ENCODE measurements at places on chromosomes 2 and 18. TPM values are rescaled to one million over a fixed set of nuclear protein-coding genes. Genes with fewer than 3 reads are reported as not detected.
A peak's percentile ranks its signal among the peaks of the same experiment; 100 is the strongest.

GRCh38 chr2:102021779-102022178, 30.0 kb downstream of the IL1R2 start:
- DNase-seq = peak; percentile 42
- H3K27ac ChIP-seq = no peak overlapping the region
- H3K36me3 ChIP-seq = no peaks in the 10 kb centered on the region
- peaks cover 29% of the 10 kb centered on the region for H3K4me1 ChIP-seq

DNA sequence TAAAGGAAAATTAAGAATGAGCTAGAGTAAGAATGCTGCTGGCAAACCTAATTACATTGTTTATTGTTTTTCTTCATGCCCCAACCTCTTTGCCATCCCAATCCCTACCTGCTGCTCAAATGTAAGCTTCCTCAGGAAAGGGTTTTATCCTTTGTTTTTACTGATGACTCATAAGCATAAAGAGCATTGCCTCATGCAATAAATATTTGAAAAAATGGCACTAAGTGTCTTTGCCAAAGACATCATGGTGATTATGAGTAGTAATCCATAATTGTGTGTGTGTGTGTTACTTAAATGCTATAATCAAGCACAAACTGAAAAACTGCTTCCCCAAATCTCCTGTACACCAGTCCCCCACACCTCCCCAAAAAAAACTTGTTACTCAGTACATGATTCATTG, 53.4 kb downstream of the DNER start:
- no peaks in the 10 kb centered on the region for H3K27me3 ChIP-seq

- DNase-seq = no peak
- no peak overlapping the region for H3K4me3 ChIP-seq
- no peak overlapping the region for H3K27ac ChIP-seq
These were observed 26.7 kb downstream of the CCDC93 start for GRCh38 chr2:117987121-117987520.

DNA sequence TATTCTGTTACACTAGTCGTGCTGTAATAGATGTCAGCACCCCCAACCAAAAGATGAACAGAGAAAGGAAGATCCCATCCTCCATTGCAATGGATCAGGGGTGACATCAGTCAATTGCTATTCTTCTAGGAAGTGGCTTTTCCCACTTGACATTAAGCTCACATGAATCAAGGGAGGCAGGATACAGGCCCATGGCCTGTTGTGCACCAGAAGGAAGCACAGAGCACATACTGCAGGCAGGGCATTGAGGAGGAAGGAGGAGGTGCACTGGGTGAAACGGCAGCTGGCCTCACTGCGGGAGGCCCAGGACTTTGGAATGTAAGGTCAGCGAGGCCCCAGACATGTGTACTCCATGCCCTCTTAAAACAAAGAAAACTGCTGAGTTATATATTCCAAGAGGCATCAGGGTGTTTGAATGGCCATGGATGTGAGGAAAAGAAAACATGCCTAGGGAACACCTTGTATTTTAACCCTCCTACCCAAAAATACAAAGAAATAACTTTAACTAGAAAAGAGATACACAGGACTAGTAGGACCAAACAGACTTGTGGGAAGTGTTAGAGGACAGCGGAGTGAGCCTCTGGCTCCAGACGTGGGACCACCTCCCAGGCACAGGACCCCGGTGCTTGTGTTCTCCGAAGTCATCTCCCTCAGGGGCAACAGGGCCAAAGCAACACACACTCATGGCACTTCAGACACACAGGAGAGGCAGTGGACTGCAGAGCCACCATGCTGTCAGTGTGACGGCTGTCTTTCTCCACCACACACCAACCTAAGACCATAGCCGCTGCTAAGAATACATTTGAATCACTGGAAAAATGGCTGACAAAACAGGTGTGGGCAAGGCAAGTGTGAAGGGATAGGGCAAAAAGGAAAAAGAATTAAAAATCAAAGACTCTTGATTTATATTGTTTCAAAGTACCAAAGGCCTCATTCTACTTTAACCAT, 51.4 kb upstream of the RIOK3 start:
- H3K27me3 ChIP-seq = no peaks in the 10 kb centered on the region
- H3K27ac ChIP-seq = peak overlapping the region; percentile 71
- H3K36me3 ChIP-seq = no peaks in the 10 kb centered on the region
- no peak overlapping the region for H3K4me3 ChIP-seq

GRCh38 chr2:205280596-205281236, 401.6 kb upstream of the NRP2 start:
- H3K36me3 ChIP-seq = no peaks in the 10 kb centered on the region
- no peak overlapping the region for H3K4me3 ChIP-seq
- H3K4me1 ChIP-seq = no peaks in the 10 kb centered on the region
- H3K27me3 ChIP-seq = no peaks in the 10 kb centered on the region

GRCh38 chr18:56038171-56039030, 450.4 kb upstream of the TCF4 start:
- H3K27ac ChIP-seq = no peak overlapping the region
- no peaks in the 10 kb centered on the region for H3K4me1 ChIP-seq
- no peaks in the 10 kb centered on the region for H3K36me3 ChIP-seq
- H3K27me3 ChIP-seq = no peaks in the 10 kb centered on the region
- no peak overlapping the region for H3K4me3 ChIP-seq
- no peak for DNase-seq

DNA sequence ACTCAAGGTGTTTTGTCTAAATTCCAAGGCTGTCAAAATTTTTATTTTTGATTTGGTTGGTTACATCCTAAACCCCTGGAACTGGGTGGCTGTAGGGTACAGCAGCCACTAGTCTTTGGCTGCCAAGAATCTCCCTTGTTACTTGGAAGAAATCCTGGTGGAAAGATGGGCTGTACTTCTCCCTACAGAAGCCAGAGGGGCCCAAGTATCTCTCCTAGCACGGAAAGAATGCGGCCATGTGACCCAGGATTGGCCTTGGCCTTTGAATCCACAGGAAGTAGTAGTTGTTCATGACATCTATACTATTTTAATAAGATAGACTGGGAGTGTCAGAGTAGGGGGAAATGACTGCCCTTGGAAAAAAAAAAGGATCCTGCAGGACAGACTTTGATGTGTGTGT, 54.4 kb upstream of the MYO3B start:
- no peak overlapping the region for H3K4me3 ChIP-seq
- DNase-seq = no peak
- H3K27me3 ChIP-seq = no peaks in the 10 kb centered on the region
- H3K36me3 ChIP-seq = no peaks in the 10 kb centered on the region
- no peak overlapping the region for H3K27ac ChIP-seq

DNA sequence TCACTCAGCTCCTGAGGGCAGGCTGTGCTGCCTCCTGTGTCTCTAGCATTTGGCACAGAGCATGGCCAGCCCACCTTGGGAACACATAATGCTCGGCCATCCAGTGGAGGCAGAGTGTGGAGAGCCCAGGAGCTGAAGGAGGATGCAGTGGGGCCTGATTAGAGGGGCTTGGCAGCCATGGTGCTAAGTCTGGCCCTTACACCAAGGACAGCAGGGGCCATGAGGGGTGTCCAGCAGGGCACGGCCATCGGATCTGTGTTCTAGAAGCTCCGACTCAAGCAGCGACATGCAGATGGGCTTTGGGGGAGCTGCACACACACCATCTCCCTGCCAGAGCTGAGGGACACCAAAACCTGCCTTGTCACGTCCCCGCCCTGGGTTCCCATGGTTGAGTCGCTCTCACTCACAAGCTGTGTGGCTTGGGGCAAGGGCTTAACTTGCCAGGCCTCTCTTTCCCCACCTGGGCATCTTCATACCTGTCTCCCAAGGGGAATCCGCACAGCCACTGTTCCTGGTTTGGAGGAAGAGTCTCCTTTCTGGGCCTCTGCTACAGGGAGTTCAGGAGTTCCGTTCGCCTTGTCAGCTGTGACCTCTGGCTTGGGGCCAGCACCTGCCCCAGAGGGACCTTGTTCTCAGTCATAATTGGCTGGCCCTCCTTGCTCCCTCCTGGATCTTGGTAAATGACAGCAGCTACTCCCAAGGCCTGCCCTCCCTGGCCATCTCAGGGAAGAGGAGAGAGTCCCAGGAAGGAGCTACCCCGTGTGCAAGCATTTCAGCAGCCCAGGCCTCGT, 1.3 kb upstream of the TOGARAM2 start:
- H3K36me3 ChIP-seq = no peaks in the 10 kb centered on the region
- DNase-seq = no peak
- H3K27me3 ChIP-seq = no peaks in the 10 kb centered on the region
- H3K4me1 ChIP-seq = peaks cover 12% of the 10 kb centered on the region
- H3K4me3 ChIP-seq = no peak overlapping the region

- no peak overlapping the region for H3K4me3 ChIP-seq
- peak; percentile 92 for DNase-seq
- peaks cover 48% of the 10 kb centered on the region for H3K4me1 ChIP-seq
- H3K27me3 ChIP-seq = no peaks in the 10 kb centered on the region
- H3K27ac ChIP-seq = peak overlapping the region; percentile 83
These were observed 72.3 kb downstream of the IL1R2 start for GRCh38 chr2:102063941-102064678.

The VWA3B gene
- not detected for total RNA-seq

The BCL11A gene
- total RNA-seq = 0.03 TPM

The GNAL gene
- total RNA-seq = 5.5 TPM

The SCN1A gene
- not detected for total RNA-seq

All from SJSA1 (cell line).